ENCODE measurements at places on chromosomes 2 and 18.

- no peak for DNase-seq
Observed at GRCh38 chr2:151840216-151841046, 12.2 kb upstream of the ARL5A start.

- no peak for DNase-seq
Observed at GRCh38 chr2:59658906-59659635, 894.4 kb downstream of the BCL11A start.

GRCh38 chr2:155357172-155357571 is 658.7 kb downstream of the KCNJ3 start:
- no peak for DNase-seq

DNA sequence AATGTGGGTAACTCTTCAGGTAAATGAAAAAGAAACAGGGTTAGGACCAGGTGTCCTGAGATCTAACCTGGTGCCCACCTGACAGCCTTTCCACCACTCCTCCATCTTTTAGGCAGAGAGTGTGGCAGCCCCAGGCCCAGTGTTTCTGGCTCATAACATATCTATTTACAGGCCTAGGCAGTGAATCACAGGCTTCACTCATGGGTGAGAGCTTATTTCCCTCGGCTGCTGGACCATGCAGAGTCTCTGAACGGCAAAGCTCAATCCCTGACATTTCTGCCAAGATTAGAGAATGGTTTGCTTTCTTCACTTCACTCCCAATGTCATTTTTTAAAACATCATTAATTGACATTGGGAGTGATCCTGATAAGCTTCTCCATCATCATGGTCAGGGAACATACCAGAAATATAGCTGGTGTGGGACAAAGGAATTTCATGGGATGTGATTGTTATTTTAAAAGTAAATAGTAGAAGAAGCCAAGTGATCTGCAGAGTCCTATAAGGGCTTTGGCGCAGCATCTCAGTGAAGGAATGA is 323.9 kb downstream of the SETBP1 start:
- DNase-seq: no peak

GRCh38 chr18:24239341-24239740 is 100.5 kb downstream of the CABYR start:
- DNase-seq: no peak

DNA sequence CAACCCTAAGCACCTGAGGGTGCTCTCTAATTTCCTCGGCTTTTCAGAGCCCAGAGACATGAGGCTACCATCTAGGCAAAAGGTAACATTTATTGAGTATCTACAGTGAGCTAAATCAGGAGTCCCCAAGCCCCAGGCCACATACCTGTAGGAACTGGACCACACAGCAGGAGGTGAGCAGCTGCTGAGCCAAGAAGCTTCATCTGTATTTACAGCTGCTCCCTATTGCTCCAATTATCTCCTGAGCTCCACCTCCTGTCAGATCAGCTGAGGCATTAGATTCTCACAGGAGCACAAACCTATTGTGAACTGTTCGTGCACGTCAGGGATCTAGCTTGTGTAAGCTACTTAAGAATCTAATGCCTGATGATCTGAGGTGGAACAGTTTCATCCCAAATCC is 70.2 kb downstream of the RND3 start:
- DNase-seq: no peak

- no peak for DNase-seq
Observed at GRCh38 chr2:134199123-134199522, 54.7 kb upstream of the MGAT5 start.

DNA sequence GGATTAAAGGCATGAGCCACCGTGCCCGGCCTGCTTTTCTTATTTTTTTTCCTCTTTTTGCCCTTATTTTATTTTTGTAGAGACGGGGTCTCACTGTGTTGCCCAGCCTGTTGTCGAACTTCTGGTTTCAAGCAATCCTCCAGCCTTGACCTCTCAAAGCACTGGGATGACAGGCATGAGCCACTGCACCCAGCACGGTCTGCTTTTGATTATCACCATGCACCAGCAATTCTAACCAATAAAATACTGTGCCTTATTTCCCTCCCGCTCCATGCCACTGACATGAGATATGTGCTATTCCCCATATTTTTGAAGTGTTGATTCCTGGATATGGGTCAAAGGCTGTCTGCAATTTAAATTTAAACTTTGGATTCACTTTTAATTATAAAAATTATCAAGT is 42.9 kb downstream of the ACYP2 start:
- no peak for DNase-seq

- no peak for DNase-seq
Observed at GRCh38 chr2:106972782-106973181, 86.8 kb upstream of the ST6GAL2 start.

GRCh38 chr2:191835539-191836350 is 11.1 kb downstream of the CAVIN2 start:
- DNase-seq: no peak

- DNase-seq: no peak
Observed at GRCh38 chr2:125581557-125581956, 1074.4 kb upstream of the GYPC start.

- no peak for DNase-seq
Observed at GRCh38 chr2:78082555-78082954, 560.4 kb upstream of the LRRTM4 start.

- no peak for DNase-seq
Observed at GRCh38 chr2:21404137-21404536, 280.4 kb downstream of the TDRD15 start.

DNA sequence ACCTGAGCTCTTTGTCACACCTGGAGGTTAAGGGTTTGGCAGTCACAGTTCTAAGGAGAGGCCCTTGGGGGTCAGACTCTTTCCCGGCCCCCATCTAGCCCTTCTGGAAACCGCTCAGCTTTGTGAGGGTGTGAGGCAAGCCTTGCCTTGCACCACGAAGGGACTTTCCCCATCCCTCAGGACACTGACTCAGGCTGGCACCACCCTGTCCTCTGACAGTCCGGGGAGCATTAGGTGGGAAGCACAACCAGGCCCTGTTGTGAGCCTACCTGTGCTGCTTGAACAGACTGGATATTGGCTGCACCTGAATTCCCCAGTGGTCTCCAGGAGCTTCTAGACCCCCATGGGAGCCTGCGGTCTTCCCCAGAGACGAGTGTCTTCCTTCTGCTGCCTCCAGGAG is 47.0 kb upstream of the GBX2 start:
- DNase-seq: no peak

DNA sequence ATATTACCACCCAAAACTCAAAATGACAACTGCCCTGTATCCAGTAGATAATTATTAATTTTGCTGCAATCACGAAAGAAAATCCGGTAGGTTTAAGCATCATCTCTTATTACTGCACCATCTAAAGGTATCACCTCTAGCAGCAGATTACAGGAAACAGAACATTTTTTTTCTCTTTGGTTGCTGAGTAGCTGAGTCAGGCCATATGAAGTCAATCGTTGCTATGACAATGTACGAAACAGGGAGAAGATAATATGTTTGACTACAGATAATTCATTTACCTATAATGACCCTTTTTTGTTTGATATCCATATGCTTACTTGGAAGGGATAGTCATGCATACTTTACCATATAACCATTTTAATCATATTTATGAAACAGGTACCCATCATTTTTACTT is 831.6 kb upstream of the CHAC2 start:
- no peak for DNase-seq

GRCh38 chr2:167134381-167135072 is 246.2 kb downstream of the XIRP2 start:
- DNase-seq: no peak

- no peak for DNase-seq
Observed at GRCh38 chr2:234267534-234267933, 217.0 kb downstream of the SPP2 start.

All from activated naive CD4-positive, alpha-beta T cell treated with anti-CD3 and anti-CD28 coated beads for 36 hours (primary cell).